ENCODE measurements at places on chromosomes 6 and 20.

GRCh38 chr20:47561180-47561579 lies 59.5 kb downstream of the NCOA3 start:
- no peak for DNase-seq

- DNase-seq, result no peak
Observed at GRCh38 chr20:19967445-19967844, 49.7 kb upstream of the NAA20 start.

GRCh38 chr20:44405257-44405656 lies 49.8 kb downstream of the HNF4A start:
- no peak for DNase-seq

- DNase-seq, result no peak
Observed at GRCh38 chr20:23135449-23136420, 49.6 kb upstream of the CD93 start.

- DNase-seq, result no peak
Observed at GRCh38 chr6:15936503-15936902, 192.4 kb upstream of the MYLIP start.

Data from stimulated activated CD4-positive, alpha-beta T cell treated with anti-CD3 and anti-CD28 coated beads, TNF-alpha, amount 100 ng/mL, for 1 hour (primary cell).